ENCODE measurements at places on chromosomes 12 and 14.
A peak's percentile ranks its signal among the peaks of the same experiment; 100 is the strongest.

GRCh38 chr14:103206023-103206481 lies 82.8 kb downstream of the TNFAIP2 start:
- DNase-seq, result no peak

- no peak for DNase-seq
Measured at GRCh38 chr12:120984351-120984898, 6.1 kb downstream of the HNF1A start.

DNA sequence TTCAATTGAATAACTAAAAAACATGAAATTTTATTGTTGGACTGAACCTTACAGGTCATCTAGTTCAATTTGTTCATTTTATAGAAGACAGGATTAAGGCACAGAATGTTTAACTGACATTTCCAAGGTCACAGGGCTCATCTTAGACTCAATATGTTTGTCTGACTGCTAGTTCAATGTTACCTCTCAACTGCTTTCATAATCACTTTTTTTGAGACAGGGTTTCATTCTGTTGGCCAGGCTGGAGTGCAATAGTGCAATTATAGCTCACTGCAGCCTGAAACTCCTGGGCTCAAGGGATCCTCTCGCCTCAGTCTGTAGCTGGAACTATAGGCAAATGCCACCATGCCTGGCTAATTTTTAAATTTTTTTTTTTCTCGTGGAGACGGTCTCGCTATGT lies 24.4 kb upstream of the ITGA5 start:
- DNase-seq, result no peak

DNA sequence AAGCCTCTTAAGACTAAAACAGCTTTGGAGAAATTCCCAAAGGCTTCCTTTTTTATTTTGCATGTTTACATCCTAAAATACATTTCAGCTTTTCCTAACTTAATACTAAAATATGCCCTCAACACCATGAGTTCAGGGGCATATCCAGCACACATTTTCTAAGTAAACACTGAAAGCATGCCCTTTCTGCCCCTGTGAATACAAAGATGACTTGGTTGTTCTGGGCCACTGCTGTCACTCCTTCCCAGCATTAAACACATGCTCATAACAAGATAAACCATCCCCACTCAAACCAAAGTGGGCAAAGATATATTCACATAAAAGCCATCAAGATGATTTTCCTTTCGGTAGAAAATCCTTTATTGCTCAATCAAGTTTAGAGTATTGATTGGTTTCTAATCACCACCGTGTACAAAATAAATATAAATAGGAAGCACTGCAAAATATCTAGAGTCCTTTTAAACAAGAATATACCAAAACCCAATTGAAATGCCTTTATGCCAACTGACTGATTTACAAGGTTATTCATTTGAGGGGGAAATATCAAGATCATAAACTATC lies 1.9 kb downstream of the CCNB1IP1 start:
- DNase-seq, result no peak

DNA sequence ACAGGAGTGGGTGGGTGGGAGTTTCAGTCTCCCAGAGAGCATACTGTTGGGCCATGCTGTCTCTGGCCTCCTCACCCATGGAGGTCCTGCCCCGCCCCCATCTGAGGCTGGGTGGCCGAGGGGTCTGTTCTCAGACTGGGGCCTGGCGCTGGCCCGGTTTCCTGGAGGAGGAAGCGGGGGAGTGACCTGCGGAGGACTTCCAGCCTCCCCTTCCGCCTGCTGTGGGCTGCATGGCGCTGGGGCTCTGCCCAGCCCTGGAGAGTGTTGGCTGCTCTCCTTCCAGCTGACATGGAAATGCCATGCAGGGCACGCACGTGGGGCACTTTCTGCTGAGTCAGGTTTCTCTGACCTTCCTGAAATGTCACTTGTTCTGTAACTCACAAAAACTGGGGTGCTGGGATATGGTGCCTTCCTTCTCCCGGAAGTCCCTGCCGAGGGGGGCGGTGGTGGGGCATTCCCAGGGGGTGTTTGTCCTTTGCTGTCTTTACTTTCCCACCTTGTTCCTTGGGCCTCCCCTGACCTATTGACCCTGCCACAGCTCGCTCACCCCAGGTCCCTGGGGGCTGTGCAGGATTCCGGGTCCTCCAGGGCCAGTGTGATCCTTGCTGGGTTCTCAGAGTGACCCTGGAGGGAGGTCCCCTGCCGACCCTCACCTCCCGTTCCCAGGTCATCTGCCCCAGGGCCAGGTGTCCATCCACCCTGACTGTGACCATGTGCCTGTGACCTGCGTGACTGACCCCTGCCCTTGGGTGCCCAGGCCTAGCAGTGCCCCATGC lies 23.6 kb downstream of the PACS2 start:
- no peak for DNase-seq

DNA sequence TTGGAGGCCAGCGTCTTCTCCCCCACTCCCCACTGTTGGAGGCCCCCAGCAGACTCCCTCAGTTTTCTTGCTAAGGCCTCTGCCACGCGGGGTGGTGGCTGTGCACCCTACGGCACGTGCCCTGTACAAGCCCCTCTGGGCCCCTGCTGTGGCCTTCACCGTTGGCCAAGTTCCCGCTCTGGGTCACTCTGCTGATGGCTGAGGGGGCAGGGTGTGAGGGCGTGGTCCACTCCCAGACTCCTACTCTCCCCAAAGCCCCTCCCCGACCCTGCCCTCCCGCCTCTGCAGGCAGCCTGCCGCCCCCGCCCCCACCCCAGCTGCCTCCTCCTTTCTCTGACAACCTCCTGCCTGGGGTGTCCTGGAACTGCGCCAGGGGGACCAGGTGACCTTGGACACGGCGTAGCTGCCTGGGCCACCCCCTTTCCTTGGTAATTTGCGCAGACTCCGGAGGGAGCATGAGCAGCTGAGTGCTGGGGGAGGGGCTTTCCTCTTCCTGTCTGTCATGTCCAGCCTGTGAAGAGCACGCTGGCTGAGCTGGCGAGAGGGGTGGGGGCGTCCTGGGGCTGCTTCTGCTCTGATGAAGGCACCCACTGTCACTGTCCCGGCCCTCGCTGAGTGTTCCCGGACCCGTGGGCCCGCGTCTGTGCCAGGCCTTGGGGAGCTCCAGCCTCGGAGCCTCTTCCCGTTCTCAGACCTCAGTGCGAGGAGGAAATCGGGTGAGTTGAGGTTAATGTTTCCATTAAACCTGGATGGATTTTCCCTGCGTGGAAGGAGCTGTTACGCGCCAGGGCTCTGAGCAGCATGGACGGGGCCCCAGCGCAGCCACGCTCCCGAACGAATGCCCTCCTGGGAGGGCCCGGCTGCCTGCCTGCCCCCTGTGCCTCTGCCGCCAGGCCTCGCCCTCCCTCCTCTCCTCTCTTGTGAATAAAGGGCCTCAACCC lies 85.0 kb downstream of the KIF26A start:
- DNase-seq, result no peak

DNA sequence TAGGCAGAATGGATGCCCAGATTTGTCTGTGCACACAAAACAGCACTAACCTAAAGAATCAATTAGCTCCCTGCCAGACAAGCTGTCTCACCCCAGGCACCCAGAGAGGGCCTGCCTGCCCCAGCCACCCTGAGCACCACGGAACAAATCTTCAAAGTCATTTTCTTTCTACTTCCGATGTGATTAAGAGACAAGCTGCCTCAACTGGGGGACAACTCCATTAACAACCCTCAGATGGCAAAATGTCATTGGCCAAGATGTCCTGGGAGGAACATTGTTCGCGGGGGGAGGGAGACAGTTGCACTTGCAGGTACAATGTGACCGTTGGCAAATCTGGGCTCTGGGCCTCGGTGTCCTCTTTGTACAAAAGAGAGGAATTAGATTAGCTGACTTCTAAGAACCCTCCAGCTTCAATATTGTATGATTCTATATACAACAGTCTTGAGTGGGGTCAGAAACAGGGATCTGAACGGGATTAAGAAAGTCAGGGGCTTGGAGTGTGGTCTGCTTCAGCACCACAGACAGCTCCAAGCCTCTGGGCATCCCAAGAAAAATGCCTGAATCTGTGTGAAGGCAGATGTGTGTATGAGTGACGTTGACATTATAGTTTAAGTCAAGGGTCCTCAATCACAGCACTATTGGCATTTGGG lies 42.8 kb upstream of the CMKLR1 start:
- no peak for DNase-seq

- no peak for DNase-seq
Measured at GRCh38 chr12:27864521-27864920, 84.5 kb upstream of the MANSC4 start.

DNA sequence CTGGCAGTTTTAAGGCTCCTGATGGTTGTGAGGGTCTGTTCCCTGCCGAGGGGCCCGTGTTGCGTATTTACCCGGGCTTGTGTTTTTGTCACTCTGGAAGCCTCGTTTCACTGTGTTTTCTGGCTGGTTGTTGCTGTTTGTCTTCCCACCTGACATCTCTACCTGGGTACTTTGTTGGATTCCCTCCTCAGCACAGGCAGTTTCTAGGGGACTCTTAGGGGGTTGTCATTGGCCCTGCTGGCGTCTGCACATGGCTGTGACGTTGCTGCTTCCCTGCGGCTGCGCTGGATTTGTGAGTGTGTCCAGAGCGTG lies 6.4 kb downstream of the FBRSL1 start:
- no peak for DNase-seq

DNA sequence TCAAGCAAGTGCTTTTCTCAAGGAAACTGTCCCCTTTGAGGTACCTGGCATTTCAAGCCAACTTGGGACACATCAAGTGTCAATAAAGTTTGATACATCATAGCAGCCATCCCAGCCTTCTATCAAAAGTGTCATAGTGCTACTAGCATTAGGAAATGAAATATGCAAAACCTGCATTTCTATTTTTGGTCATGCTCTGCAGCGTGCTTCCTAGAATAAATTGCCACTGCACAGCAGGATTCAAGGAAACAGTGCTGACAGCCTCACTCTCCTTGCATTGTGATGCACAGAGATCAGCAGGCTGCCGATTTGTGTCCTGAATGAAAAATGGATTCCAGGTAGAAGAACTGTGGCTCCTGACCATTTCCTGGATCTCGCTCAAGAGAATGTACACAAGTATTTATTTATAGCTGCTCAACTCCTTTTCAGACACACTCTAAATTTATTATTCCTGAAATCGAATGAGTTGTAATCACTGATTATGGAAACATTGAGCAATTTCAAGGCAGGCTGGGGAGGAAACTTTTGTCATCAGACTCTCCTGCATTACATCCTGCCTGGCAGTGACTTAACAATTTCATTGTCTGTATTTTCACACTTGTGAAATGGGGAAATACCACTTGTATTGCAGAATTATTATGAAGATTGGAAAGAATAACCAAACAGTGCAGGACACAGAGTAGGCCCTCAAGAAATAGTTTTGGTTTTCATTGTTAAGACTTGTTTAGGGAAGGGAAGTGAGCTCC lies 120.9 kb downstream of the SLC38A6 start:
- DNase-seq, result no peak

- DNase-seq, result no peak
Measured at GRCh38 chr12:131749618-131750315, 38.9 kb downstream of the SFSWAP start.

DNA sequence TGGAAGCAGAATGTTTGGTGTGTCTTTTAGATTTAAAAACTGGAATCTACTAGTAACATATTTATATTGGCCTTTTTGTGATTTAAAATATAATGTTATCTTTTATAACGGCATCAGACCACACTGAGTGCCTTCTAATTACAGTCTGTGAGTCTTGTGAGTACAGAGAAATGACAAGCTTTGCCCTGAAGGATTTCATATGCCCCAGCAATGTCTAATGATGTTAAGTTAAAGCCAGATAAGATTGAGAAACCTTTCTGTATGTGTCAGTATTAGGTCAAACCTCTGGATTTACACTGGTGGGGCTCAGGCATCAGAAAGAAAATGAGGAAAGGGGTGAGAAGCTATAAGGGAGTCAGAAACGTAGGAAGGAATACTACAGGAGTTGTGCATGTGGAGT lies 25.2 kb downstream of the PLEKHA5 start:
- no peak for DNase-seq

DNA sequence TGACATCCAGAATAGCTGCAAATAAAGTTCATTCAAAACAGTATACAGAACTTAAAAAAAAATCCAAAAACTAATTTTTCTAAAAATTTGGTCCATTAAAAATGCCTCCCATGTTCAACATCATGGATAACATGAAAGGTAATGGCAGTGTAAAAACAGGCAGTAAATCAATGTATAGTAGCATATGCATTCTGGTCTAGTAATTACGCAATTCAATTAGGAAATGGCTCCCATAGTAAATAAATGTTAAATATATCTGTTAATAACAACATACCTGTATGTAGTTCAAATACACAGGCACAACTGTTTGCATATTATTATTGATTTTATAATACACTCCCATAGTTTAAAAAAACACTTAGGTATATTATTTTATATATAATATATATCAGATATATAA lies 42.5 kb downstream of the SGPP1 start:
- DNase-seq, result no peak

GRCh38 chr12:27931390-27931789 lies 41.1 kb downstream of the PTHLH start:
- no peak for DNase-seq

DNA sequence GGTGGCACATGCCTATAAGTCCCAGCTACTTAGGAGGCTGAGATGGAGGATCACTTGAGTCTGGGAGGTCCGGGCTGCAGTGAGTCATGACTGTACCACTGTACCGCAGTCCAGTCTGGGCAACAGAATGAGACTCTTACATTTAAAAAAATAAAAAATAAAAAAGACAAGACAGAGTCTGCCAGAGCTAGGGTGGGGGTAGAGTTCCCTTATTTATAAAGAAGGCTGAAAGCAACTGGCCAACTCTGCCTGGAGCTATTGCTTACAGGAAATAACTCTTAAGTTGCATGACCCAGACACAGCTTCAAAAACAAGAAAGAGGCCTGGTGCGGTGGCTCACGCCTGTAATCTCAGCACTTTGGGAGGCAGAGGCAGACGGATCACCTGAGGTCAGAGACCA lies 31.5 kb downstream of the NUMB start:
- DNase-seq, result no peak

GRCh38 chr14:55628426-55628825 lies 48.4 kb downstream of the KTN1 start:
- DNase-seq, result no peak

DNA sequence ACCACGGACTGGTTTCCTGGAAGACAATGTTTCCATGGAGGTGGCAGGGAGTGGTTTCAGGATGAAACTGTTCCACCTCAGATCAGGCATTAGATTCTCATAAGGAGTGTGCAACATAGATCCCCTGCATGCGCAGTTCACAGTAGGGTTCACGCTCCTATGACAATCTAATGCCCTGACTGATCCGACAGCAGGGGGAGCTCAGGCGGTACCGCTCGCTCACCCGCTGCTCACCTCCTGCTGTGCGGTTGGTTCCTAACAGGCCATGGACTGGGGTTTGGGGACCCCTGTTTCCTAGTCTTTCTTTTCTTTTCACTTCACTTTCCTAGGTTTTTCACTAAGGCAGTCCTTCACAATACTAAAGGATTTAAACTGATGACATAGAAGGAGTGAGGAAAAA lies 39.6 kb downstream of the GUCY2C start:
- DNase-seq, result no peak

DNA sequence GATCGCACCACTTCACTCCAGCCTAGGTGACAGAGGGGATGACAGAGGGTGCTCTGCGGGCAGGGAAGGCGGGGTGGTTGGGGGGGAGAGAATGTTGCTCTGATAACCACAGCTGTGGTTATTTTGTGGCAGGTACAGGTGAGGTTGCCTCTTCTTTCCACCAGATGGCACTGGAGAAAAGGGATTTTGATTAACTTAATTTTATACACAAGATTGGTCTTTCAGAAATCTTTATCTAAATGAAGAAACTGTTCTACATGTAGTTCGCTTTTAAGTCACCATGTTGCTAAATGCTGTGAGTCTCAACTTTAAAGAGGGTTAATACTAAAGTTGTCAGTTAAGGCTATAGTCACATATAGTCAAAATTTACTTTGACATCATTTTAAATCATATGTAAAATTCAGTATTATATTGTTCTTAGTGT lies 25.7 kb downstream of the FGF23 start:
- DNase-seq, result peak; percentile 4

GRCh38 chr12:124939421-124940142 lies 25.1 kb upstream of the UBC start:
- DNase-seq, result peak; percentile 72

Data from stimulated activated CD8-positive, alpha-beta memory T cell treated with anti-CD3 and anti-CD28 coated beads, Interleukin-12 subunit alpha, Interleukin-12 subunit beta, amount 100 ng/mL, for 4 hours (primary cell).